Myocyte (in vitro differentiated cells): ENCODE measurements at places on chromosomes 11 and 22.

DNA sequence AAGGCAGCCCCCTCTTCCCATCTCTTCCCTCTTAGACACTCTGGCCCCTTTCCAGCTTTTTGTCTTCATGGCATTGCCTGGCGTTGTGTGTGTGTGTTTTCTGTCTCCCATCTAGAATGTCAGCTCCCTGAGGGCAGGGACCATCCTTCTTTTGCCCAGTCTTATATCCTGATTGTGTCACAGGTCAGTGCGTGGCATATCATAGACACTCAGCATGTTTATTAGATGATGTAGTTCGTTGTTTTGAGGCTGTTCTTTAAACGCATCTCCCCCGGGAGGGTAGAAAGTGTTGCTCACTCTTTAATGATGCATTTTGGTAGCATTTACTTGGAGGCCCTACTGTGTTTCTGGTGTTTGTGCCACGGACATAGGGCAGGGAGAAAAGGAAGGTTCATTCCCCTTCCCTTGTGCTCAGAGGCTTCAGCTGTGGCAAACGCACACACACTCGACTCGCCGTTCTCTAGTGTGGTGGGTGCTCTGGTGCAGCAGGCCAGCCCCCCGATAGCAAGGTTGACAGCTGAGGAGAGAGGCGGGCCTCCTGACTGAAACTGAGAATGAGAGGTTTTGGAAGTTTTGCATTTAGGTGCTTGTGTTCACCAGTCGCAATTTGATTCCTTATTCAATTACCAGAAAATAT, 60.2 kb downstream of the TNRC6B start:
- DNase-seq: peak; percentile 14

GRCh38 chr11:16969010-16969999, 44.9 kb downstream of the PLEKHA7 start:
- DNase-seq: no peak

DNA sequence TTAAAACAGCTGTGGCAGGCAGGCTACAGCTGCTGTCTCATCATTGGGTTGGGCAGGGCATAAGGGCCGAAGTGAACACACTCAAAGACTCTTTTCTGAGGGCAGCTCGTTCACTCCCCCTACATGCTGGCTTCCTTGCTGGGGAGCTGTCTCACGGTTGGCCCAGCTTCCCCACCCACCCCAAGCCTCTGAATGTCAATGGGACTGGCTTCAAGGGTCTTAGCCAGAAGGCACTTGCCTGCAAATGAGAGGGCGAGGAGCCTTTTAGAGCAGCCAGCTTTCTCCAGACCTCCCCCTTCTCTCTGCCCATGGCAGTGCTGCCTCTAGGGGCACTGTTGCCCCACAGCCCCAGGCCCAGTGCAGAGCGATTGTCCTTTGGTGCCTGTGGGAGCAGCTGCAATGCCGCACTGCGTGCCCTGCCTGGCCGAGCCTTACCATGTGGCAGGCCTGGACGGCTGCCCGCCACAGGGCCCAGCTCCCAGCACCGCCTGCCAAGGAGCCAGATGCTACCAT, 94.7 kb upstream of the RASSF10 start:
- peak; percentile 98 for DNase-seq

GRCh38 chr22:33654173-33654895, 265.9 kb downstream of the LARGE1 start:
- no peak for DNase-seq

DNA sequence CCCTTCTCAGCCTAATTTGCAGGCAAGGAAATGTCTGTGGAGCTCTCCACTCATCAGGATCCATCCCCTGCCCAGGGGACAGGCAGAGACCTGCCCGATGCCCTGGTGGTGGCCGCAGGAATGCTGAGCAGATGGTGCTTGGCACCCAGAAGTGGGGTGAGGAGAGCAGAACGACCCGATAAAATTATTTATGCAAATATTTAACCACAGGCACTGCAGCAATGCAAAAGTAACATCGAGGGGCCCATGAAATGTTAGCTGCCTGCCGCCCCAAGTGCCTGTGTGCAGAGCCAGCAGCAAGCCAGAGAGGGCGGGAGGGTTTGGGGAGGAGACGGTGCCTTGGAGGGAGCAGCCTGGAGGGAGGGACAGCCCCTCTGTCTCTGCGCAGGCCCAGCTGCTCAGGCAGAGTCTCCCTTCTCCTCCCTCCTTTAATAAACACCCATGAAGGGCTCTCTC, 205.5 kb downstream of the CTTN start:
- peak; percentile 58 for DNase-seq

DNA sequence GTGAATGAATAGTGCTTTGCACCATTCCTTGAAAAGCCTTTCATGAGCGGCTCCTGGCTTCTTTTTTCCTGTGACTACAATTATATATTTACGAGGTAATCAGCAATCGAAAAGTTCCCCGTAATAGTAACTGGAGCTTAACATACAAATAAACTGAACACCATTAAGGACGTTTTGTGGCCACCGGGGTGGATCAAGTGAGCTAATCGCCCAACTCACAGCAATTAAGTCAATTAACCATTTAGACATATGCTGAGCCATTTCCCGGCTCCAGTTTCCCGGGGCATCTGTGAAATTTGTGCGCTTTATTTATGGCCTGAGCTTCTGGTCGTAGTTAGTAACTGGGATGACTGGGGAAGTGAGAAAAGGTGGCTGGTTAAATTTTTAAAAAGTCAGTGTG, 465.2 kb downstream of the MIAT start:
- no peak for DNase-seq

GRCh38 chr11:112143597-112143996, 20.3 kb downstream of the IL18 start:
- no peak for DNase-seq

DNA sequence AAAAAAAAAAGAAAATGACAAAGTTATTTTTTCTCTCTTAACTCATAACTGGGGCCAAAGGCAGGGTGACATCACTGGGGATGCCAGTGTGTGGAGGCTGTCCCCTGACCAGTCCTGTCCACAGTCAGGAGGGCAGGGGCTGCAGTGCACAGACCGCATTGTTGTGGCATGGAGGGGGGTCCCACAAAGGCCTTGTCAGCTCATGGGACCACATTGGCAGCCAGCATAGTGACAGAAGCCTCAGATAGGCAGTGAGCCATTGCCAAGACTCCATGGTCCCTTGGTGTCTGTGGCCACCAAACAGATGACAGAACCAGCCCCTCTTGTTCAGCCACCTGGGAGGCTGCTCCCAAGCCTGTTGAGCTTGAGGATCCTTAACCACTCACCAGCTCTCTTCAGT, 4.1 kb downstream of the TMEM80 start:
- DNase-seq: no peak

- no peak for DNase-seq
These were observed 133.2 kb upstream of the RCN1 start for GRCh38 chr11:31957674-31958073.

DNA sequence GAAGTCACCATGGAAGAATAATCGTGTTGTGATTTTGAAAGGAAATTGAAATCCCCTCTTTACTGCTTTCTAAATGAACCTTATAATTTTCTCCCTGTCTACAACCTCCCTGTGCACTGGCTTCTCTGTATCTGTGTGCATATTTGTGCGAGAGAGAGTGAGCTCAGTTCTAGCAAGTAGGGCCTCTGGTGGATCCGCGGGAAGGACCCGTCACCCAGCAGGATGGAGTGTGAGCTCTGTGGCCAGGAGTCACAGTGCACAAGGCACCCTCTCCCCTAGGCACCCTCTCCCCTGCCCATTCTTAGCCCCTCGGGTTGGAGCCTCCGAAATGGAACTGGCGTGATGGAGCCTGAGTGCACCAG, 109.0 kb downstream of the TRIM29 start:
- DNase-seq: no peak

DNA sequence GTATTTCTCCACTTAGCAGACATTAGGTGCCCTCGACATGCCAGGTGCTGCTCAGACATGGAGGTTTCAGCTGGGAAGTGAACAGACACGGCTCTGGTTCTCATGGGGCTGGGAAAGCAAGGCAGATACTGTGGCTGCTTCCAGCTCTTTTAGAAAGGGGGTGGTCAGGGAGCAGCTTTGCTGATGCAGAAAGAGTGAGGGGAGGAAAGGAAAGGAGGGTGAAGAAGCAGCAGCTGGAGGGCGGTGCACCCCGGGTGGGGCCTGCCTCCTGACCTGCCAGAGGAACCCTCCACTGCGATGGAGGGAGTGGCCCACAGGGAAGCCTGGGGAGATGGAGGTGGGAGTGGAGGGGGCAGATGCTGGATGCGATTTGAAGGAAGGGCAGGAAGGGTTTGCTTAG, 76.8 kb downstream of the MORC2 start:
- DNase-seq: no peak

DNA sequence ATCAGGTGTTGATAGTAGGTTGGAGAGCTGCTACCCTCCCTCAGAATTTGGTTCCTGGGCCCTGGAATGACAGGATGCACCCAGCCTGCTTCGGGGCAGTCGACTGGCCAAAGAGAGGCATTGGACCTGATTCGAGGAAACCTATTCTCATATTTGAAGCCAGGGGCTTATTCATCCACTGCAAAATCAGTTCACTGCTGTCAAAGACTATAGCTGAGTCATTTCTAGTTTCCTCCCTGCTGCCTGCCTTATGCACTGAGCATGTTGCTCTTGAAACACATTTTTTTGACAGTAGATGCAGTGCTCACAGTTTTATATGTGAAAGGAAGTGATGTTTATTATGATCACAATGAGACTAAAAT, 565.4 kb downstream of the ETS1 start:
- DNase-seq: no peak

DNA sequence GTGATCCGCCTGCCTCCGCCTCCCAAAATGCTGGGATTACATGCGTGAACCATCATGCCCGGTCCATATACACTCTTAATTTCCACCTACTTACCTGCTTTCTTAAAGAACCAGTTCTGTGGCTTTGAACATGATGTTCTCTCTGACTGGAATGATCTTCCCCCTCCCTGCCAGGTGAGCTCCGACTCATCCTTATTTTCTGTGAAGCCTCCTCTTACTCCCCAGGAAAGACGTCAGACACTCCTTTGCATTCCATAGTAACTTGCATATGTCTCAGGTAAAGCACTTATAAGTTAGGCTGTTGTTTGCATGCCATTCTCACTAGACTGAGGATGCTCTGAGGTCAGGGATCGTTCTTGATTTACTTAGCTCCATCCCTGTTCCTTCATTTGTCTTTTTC, 91.8 kb upstream of the RAB1B start:
- DNase-seq: no peak

DNA sequence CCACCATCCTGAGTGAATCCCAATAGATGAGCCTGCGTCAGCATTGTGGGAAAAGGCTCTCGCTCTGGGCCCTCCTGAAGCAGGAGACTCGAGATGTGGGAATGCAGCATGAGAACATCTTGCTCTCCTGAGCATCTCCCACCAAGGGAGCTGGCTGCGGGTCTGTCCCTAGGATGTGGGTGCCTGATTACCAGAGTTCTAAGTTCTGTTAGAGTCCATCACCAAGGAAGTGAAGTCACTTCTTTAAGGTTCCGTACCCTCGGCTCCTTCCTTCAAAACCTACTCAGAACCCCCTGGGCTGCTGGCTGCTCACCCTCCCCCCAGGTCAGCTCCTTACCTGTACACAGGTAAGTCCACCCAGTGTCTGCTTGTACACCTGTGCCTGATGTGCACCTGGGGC, 100.5 kb upstream of the IGLL5 start:
- DNase-seq: no peak

DNA sequence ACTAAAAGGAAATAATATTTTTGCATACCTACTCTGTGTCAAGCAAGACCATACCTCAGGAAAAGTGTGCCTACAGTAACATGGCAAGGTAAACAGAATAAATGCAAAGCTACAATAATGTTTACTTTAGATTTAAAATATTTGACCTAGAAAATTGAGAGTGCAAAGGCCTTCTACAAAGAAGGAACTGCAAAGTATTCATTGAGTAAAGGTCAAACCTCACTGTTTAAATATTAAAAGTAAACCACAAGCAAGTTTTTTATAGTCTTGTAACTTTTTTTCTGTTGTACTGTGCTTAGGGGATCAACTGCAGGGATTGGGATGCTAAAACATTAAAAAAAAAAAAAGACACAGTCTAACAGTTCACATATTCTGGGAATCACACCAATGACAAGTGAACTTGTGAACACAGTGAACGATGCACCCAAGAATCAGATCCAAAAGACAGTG, 48.8 kb downstream of the CWF19L2 start:
- no peak for DNase-seq

DNA sequence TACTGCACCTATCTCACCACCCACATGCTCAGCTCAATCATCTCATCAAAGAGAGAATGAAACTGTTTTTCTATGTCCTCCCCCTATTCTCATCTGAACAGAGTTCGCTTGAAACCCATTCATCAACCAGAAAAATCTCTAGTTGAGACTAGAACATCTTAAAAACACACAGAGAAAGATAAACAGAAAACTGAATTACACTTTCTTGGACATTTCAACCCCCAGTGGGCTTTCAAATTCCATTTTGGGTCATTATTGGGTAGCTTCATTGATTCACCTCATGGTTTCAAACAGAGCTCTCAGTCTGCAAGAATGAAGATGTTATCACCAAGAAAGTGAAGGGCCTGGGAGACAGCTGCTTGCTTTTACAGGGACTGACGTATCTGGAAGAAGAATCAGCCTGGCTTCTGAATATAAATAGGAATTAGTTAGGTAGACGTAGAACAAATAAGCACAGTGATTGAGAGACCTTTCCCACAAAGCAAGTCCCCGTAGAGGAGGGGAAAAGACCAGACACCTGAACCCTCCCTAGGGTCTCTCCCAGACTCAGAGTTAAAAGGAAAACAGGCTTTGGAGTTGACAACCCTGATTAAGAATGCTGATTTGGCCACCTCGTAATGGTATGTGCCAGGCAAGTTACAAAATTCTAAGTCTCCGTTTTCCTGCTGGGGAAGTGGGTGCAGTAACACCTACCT, 155.7 kb downstream of the BBOX1 start:
- no peak for DNase-seq

DNA sequence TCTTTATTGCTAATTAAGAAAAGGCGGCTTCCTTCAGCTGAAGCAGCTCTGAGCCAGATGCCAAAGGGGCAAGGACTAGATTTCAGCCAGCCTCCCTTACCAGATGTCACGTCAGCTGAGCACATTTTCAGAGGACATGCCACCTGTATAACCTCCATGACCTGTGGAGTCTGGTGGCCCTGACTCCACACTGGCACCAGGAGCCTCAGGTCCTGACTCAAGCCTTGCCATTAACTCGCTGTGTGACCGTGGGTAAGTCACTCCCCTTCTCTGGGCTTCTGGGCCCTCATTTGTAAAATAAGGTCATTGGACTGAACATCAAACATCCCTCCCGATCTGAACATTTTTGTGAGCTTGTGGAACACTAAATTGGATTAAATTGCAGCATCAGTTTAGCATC, 46.0 kb downstream of the FBXO7 start:
- no peak for DNase-seq

DNA sequence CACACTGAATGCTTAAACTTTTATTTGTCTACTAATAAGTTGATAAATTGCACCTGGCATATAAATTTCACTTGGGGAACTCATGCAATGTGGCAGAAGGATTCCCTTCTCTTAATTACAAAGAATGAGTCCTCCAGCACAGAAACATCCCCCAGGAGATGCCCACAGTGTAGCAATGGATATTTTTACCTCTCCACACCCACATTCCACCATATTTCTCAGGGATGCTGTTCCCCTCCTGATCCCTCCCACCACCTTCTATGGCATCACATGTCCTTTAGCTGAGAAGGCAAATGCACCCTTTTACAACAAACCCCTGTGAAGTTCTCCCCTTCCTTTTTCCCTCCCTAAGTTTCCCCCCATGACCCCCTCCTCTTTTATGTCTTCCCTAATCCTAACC, 56.1 kb upstream of the UBASH3B start:
- DNase-seq: no peak

- peak; percentile 62 for DNase-seq
These were observed 39.1 kb upstream of the CREB3L1 start for GRCh38 chr11:46238078-46238966.
